D341Med (cell line): ENCODE measurements at places on chromosomes 1 and 21.

GRCh38 chr1:247528812-247529474 is 7.3 kb downstream of the OR2C3 start:
- no peak for DNase-seq

DNA sequence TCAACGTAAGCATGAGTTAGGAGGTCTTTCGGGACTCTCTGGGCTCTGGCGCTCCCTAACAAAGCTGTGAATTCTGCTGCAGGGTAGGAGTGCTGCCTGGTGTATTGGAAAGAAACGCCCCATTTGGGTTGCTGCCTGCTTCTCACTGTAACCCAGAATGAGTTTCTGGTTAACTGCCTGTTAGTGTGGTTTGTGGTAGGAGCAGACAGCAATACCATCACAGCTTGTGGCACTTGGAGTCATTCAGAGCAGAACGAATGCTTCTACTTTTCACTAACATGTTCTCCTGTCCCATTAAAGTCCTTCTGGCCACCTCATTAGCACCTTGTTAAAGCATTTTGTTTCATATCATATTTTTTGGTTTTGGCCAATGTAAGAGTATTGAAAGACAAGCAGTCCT is 18.1 kb downstream of the MAP3K7CL start:
- no peak for DNase-seq

DNA sequence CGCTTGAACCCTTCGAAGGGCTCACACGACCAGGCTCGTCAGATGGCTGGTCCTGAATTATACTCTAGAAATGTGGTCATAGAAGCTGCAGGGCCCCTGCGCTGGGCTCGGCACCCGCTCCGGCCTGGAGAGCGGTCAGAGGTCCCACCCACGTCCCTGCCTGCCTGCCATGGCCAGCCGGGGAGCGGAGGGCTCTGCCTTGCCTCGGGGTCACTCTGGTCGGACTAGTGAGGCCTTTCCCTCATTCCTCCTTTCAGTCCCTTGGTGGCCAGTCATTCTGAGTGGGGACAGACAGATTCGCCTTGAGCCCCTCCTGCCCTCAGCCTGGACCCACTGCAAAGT is 529 bp upstream of the MARCKSL1 start:
- no peak for DNase-seq

GRCh38 chr1:18641005-18641941 is 10.6 kb downstream of the PAX7 start:
- DNase-seq = no peak
